ENCODE measurements at places on chromosomes 2 and 18.

DNA sequence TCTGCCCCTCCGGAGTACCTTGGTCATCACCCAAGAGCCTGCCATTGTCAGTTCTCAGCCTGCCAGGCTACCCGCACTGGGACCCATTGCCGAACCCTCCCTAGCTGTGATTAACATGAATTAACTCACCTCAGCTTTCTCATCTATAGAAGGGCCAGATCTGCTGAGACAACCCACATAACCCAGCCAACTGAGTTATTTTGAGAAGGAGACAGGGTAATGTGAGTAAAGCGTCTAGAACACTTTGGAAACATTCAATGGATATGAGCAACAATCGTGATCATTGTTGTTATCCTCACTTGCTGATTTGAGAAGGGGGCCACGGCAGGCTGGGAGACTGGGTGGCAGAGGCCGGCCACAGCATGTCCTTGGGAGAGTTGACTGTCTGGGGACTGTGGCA, 196.8 kb downstream of the GLI2 start:
- no peak for DNase-seq

DNA sequence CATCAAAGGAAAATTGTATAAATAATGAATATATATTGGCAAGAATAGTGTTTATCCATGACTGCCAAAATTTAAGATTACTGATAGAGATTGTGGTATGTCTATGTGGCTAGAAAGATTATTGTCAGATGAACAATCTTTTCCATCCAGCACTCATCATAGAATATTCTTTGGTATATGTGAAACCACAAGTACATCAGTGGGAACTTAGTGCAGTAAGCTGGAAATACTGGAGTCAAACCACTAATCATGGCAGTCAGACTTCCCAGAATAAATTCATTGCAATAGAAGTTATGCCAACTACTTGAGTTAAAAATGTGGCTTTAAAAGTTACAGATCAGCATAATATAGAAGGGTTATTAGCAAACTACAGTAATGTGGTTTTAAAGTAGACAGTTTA, 310.3 kb downstream of the GULP1 start:
- no peak for DNase-seq

DNA sequence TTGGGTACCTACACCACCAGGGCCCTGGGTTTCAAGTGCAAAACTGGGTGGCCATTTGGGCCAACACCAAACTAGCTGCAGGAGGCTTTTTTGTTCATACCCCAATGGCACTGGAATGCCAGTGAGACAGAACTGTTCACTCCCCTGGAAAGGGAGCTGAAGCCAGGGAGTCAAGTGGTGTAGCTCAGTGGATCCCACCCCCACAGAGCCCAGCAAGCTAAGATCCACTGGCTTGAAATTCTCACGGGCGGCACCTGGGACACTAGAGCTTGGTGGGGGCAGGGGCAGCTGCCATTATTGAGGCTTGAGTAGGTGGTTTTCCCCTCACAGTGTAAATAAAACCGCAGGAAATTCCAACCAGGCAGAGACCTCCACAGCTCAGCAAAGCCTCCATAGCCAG, 46.0 kb upstream of the FAM110C start:
- no peak for DNase-seq

DNA sequence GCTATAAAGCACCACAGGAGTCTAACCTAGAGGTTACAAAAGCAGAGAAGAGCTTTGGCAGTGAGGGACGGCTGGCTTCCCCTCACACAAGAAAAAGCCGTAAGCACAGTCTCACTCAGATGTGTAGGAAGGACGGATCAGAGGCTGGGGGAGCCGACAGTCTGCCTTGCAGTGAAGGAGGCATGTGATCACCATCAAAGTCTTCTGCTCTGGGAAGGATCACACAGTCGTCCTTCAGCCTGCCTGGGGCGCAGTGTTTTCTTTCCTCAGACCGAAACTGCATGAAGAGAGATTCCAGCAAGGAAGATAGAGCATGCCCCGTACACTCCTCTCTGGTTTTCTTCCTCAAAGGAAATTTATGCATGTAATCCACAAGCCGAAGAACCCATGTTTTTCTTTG, 24.1 kb downstream of the GATA6 start:
- no peak for DNase-seq

DNA sequence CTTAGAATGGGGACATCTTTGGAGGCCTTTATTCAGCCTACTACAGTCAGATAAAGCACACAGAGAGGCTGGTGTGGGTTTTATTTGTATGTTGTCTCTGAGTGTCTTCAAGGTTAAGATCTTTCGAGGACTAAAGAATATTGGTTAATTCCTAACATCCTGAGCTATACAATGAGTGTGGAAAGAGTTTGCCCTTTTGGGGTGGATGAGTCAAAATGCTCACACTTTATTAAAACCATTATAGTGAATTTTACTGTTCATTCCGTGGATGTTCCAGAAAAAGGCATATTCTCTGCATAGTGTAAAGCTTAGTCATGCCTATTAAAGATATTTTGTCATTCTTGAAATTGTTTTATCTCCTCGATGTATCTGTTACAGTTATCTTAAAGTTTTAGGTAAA, 29.1 kb upstream of the SLC38A11 start:
- no peak for DNase-seq

DNA sequence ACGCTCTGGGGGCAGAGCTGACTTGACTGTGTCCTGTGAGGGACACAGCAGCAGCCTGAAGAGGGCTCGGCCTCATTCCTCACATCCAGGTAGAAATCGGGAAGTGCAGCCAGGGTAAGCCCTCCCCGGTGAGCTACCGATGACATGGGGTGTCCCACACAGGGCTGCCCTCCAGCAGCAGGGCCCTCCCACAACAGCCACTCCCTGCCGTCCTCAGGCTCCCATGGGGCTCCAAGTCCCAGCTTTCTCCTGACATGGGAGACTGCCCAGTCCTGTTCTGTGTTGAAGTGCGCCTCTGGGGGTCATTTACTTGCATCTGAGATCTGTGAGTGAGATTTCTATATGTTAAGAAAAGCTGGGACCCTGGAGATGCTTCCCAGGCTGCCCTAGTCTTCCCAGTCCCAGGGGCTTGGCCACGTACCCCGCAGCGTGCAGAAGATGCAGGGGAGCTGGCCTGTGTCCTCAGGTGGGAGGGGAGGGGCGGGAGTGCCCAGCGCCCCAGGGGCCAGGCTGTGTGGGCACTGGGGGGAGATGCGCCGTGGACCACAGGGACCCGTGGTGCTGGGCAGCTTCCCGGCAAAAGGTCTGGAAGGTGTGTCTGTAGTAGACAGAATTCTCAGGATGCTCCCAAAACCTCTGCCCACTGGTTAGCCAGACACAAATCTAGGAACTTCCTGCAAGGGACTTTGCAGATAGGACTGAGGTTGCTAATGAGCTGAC, 87.9 kb downstream of the FAM168B start:
- no peak for DNase-seq

DNA sequence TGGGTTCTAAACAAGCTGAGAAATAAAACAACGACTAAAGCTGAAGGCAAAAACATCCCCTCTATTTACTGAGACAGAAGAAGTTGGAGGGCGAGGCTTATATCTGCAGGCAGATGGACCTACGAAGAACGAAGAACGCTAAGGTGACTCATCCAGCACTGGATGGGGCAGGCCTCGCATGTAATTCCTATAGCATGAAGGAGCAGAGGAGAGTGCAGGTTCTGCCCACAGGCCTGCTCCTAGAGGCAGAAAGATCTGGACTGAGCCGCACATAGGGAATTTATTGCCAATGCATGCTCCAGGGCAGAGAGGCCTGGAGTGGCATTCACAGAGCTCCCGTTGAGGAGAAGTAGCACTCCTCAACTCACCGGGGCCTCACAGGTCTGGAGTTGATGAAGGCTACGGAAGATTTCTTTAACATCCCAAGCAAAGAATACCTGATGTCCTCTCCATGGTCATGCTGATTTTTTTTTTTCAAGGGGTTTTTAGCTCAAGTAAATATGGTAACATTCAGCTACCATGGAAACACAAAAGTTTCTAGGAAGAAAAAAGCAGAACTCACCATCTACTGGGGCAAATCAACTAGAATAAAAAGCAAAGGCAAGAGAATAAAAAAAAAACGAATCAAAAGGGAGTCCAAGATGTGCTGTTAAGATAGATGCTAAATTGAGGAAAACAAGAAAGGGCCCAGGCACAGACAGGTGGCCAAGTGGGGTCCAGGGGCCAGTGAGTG, 10.4 kb upstream of the METTL21A start:
- DNase-seq: no peak

DNA sequence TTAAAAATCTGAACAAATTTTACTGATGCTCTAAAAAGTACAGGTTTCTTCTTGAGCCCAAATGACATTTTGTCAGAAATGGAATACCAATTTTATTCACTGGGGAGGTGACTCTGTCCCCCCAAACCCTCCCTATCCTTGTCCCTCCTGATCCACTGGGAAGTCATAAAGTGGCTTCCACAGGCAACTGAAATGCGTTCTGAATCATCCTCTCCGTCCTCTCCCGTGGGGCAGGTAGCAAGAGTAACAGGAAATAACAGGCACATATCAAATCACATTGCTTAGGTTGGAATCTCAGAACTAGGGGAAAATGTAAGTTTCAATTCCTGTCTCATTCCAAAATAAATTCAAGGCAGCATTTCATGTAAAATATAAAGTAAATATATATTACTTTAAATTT, 44.5 kb downstream of the MYL12B start:
- no peak for DNase-seq
